ENCODE measurements at places on chromosomes 2 and 18.
A peak's percentile ranks its signal among the peaks of the same experiment; 100 is the strongest.

DNA sequence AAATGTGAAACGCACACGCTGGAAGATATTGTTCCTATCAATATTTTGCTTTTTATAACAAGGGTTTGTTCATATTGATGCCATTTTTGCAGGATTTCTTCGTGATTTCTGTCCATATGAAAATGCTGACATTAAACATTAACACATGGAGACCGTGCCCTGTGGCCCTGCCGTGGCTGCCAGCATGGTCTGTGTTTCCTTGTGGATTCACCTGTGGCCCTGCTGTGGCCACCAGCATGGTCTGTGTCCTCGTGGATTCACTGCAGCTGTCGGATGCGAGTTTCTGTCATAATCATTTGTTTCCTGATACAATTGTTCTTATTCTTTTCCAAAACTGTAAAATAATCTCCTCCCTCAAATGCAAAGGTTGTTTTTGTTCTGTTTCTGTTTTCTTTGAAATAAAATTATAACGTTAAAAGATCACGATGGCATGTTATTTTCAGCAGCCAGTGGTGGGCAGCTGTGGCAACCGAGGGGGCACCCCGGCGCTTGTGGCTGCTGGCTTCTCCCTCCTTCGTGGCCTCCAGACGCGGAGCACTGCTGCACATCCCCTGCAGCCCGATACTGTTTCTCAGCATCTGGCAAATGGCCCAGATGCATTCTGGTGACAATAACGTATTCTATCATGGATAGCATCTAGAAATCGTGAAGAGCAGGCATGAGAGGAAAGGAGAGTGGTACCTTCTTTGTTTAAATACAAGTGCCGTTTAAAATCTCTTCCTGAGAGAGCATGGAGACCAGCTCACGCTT lies 143.5 kb downstream of the PTGR3 start:
- DNase-seq: no peak

DNA sequence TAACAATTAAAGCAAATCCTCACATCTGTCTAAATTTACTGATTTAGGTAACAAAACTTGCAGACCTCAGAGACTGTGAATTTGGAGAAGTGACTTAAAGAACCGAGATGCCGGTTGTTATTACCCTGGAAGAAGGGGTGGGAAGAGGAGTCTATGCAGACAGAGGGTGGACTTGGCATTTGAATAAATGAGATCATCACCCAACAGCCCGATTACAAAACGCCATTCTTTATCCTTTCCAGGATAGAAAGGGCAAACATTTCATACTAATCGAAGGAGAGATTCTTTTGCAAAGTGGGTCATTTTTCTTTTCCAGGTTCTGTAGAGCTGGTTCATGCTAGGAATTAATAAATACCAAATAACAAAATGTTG lies 73.1 kb upstream of the TPO start:
- DNase-seq: no peak

DNA sequence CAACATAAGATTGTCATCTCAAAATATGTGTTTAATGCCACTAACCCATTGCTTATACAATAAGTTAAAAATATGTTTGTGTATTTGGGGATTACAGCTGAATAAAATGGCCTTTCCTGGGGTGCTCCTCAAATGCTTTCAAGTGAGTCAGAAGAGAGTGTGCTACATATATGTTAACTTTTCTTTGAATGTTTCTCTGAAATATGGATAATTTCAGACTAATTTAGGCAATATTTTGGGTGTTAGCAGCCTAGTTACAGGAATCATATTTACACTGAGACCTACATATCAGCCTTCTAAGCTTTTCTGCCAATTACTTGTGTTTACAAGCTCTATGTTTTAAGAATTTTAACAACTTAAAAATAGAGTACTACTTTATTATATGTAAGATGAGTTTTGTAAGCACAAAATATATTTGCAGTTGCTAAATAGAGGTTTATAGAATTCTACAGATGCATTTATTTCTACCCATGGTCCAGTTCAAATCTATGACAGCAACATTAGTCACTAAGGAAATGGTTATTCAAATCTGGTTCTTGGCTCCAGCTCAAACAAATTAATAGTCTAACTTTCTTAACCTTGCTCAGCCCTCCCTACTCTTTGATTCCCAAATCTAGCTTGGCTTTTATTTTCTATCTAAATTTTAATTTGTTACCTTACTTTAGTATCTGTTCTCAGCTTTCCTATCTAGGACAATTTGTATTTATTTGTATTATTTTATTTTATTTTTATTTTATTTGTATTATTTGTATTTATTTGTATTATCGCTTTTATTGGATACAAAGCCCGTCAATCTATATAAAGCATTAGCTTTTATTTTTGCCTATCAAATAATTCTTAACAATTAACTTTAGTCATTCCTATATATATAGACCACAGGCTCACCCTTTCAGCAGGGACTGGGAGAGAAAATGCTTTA lies 48.9 kb downstream of the FSIP2 start:
- DNase-seq: no peak

DNA sequence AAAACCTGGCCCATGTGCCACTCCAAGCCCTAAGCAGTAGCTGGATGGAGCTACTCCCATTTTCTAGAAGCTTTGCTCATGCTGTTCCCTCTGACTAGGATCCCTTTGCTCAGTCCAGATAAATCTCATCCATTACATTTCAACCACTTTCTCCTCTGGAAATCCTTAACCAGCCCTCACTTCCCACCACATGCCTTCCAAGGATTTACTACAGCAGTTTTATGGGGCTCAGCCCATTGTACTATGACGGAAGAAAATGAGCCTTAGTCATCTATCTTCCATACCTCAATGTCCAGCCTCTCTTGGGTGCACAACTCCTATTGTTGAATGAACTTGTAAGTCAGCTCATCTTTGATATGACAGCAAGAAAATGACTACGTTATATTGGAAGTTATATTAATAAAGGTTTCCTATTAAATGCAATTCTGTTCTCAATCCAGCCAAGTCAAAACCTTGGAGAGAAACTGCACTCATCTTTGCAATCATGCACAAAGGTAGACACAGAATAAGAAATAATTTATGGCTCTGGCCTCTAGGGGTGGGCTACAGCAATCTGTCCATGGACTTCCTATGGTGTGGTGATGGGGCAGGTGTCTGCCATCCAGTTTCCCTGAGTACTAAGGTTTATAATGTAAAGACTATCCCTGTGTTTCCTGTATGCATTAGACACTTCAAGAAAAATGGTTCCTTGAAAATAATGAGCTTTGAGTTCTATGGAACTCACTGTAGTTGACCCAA lies 3.4 kb downstream of the B4GALT6 start:
- DNase-seq: peak; percentile 10

DNA sequence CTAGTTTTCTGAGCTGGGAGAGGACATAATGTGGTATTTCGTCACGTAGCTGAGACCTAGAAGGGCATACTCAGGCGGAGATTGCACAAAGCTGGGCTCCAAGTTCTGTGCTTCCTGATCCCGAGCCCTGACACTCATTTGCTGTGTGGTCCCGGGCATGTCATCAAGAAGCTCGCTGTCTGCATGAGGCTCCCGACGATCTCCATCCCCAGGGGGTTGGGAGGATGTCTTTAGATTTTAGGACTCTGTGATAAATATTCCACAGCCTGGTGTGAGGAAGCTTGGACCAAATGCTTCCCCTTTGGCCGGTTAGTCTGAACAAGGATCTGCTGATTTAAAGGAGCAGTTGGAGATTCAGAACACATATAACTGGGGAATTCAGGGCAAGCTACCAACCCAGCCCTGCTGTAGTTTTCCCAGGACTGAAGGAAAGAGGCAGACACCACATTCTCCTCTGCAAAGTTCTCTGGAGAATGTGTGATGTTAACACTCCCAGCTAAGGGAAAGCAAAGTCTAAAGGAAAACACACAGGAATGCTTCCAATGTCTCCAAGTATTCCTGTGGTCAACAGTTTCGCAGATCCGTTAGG lies 2.3 kb downstream of the KCNE4 start:
- DNase-seq: no peak

DNA sequence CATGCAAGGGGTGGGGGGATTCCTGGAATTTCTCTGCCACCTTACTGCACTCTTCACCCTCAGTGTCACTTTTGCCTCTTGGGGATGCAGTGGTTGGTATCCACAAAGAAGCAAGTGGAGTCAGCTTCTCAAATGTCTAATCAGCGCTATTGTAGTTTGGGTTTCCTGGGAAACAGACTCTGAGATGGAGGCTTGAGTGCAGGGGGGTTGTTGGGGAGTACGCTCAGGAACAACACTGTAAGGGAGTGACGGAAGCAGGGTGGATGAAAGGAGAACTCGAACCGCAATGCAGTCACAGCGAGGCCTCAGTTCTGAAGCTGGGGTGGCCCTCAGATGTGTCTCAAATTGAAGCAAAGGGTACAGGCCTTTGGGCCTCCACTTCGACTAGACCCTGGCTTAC lies 73.6 kb upstream of the EPC2 start:
- no peak for DNase-seq

GRCh38 chr2:54770676-54771075 lies 47.2 kb downstream of the EML6 start:
- DNase-seq: no peak

- no peak for DNase-seq
These were observed 32.9 kb upstream of the POMC start for GRCh38 chr2:25201265-25201664.

Data from BE2C (cell line).